Stimulated activated CD8-positive, alpha-beta memory T cell treated with anti-CD3 and anti-CD28 coated beads, Interleukin-7, amount 100 ng/mL, for 1 hour (primary cell): ENCODE measurements at places on chromosomes 2 and 18.

GRCh38 chr18:28594034-28594433 is 417.1 kb upstream of the CDH2 start:
- no peak for DNase-seq

DNA sequence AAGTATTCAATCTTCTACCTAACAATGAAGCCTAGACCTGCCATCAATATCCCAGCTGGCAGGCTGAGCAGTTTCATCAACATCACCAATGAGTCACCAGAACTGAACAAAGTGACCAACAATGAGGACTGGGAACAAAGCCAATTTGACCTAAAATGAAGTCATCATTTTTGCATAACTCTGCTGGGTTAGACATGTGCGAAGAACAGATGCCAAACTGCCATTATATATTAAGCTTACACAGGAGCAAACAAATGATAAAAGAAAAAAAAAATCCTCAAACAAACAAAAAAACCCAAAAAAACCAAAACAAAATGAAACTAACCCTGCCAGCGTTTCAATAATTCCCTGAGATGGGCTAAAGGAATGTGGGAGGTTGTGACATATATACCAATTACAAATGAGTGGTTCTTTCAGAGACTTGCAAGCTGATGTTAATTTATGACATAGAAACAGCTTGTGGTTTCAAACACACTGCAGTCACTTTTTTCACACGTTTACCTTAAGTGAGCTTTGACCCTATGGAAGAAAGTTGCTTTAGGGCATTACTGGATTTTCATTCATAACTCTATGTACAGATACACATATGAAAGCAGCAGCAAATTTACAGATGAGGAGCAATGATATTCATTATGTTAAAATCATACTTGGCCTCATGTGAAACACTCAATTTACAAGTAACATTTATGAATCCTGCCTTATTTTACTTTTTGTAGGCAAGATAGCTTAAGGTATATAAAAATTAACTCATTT is 56.9 kb upstream of the CCDC141 start:
- DNase-seq: no peak

DNA sequence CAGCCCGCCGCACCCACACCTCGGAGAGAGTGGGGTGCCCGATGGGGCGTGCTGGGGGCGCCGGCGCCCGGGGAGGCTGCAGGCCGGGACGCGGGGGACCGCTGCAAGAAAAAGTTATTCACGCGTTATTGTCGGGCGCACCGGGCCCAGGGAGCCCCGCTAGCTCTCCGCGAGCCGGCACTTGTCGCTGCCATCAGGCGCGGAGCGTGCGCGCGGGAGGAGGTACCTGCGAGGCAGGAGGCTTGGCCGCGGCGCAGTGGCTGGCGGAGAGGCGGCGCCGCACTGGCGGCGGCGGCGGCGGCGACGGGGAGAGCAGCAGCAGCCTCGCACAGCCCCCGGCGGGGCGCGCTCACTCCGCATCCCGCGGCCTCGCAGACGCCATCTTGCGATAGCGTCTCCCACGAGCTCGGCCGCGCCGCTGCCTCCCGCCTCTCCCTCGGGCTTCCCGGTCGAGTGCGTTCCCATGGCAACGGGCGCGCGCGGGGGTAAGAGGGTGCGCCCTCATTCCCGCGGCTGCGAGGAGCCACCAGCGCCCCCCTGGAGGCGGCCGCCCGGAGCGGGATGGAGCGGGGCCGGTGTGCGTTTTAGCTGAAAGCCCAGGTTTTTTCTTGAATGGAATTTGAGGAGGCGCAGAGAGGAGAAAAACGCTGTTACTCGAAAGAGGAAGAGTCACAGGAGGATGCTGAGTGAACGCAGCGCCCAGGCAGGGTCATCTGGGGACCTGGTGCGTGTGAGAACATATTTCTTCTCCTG is at the start of gene CHN1:
CHN1 (minus strand) TSS at position 402 of the 753 bp plus-strand sequence. CDS start 469 bp downstream, outside the sequence.
- DNase-seq: peak; percentile 12

GRCh38 chr2:235073868-235074413 is 122.1 kb downstream of the SH3BP4 start:
- no peak for DNase-seq
